ENCODE measurements at places on chromosomes 1 and 21. TPM values are rescaled to one million over a fixed set of nuclear protein-coding genes. Genes with fewer than 3 reads are reported as not detected.
A peak's percentile ranks its signal among the peaks of the same experiment; 100 is the strongest.

DNA sequence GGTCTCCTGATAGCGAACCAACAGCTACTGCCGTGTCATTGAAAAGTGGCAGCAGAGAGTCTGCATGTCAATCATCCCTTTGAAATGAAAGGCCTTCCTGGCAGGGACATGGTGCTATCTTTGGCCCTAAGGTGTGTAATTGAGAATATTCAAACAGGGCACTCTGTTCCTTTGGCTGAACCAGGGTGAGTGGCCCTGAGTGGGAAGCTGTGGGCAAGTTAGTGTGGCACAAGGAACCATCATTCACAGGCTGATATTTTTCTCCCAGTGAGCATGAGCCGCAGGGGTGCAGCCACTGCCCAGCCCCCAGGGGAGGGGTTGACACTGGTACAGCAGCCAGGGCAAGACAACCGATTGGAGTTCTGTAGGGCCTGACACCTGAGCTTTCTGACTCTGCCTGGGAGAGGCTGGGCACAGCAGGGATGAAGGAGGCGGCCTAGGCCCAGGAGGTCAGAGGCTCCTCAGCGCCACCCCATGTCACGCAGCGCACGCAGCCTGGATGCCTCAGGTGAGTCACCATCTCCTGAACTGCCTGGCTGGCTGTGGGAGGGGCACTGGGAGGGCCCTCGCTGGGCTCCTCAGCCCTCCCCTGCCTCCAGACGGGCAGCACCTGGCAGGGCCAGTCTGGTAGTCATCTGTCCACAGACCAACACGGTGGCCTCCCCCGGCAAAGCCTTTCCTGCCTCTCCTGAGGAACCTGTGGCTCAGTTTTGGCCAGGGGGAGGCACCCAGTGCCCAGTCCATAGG is 13.2 kb downstream of the QSOX1 start:
- peak; percentile 44 for DNase-seq

DNA sequence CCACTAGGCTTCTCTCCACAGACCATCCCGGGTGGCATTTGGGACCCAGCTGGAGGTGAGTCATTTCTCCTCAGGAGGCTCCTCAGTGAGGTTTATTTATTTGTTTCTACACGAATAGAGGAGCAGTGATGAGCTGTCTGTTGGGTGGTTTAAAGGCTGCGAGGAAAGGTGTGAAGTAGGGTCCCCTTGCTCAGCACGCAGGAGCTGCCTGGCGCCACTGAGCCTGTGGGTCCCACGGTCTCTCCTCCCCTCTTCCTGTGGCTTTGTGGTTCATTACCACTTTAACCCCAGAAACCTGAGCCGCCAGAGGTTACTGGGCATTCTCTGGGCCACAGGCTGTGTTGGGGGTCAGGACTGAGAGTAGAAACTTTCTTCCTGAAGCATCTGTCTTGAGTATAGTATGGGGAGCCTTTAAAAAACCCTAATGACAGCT is 39.9 kb downstream of the IL6R start:
- no peak for DNase-seq

- no peak for DNase-seq
Observed at GRCh38 chr1:243572940-243573339, 277.1 kb downstream of the AKT3 start.

- DNase-seq, result peak; percentile 64
Observed at GRCh38 chr21:32412162-32413014, at the start of gene EVA1C. EVA1C (plus strand) TSS chr21:32412706; CDS start chr21:32412854, 148 bp downstream.

- DNase-seq, result no peak
Observed at GRCh38 chr1:228497817-228498216, 10.6 kb downstream of the RNF187 start.

DNA sequence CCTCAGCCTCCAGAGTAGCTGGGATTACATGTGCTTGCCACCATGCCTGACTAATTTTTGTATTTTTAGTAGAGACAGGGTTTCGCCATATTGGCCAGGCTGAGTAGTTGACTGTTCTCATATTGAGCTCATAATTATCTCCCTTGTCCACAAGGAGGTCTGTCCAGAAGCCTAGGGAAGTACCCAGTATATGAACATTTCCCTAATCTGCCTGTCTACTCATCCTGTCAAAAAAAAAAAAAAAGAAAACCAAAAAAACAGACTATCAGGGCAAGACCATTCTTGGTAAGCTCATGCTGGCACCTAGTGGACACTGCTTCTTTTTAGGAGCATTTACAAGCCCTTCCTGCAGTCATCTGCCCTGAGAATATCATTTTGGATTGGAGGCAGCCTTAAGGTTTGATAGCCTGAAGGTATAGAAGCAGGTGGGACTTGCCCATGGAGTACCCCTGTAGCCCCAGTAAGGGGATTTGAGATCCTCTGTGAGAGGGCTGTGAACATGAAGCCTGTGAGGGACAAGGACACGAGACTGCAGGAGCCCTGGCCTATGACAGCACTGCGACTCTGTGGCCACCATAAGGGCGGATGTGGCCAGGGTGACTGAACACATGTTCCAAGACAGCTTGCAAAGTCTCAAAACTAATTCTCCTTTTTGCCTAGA is 10.8 kb upstream of the DUSP12 start:
- DNase-seq, result no peak

DNA sequence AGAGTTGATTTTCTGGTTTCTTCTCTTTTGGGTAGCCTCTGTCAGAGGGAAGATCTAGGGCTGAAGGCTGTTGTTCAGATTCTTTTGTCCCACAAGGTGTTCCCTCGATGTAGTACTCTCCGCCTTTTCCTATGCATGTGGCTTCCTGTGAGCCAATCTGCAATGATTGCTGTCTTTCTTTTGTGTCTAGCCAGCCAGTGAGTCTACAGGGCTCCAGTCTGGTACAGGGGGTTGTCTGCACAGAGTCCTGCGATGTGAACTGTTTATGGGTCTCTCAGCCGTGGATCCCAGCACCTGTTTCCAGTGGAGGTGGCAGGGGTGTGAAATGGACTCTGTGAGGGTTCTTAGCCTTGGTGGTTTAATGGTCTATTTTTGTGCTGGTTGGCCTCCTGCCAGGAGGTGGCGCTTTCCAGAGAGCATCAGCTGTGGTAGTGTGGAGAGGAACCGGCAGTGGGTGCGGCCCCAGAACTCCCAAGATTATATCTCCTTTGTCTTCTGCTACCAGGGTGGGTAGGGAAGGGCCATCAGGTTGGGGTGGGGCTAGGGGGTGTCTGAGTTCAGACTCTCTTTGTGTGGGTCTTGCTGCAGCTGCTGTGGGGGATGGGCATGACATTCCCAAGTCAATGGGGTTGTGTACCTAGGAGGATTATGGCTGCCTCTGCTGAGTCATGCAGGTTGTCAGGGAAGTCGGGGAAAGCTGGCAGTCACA is 81.3 kb upstream of the C21orf91 start:
- DNase-seq, result no peak

GRCh38 chr1:25900219-25900618 is 6.0 kb downstream of the STMN1 start:
- DNase-seq, result no peak

DNA sequence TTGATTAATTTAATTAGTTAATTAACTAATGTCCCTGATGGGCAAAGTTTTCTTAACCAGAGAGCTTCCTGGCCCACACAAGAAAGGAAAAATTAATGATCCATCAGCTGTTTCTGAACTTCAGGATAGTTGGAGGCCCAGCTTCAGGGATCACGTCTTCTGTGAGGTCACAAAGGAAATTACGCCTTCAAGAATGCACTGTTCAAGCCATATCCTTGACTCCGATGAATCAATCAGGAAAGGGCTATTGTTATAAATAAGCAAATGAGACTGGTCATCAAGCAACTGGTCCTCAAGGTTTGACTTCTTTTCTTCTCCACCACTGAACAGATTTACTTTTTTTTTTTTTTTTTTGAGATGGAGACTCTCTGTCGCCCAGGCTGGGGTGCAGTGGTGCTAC is 40.6 kb downstream of the TCP10L start:
- no peak for DNase-seq

- DNase-seq, result no peak
Observed at GRCh38 chr1:178565586-178565985, 52.7 kb downstream of the TEX35 start.

GBP6 gene
- not detected for total RNA-seq

TXNIP gene
- 618 TPM for total RNA-seq

KCNJ9 gene
- total RNA-seq, result 0.51 TPM

FCRL2 gene
- not detected for total RNA-seq

CFAP45 gene
- 2.6 TPM for total RNA-seq

ADAMTSL4 gene
- total RNA-seq, result 3.7 TPM

CCDC17 gene
- total RNA-seq, result 3.8 TPM
